Large intestine (tissue), 12 donors: ENCODE measurements at places on chromosomes 11 and 22. TPM values are rescaled to one million over a fixed set of nuclear protein-coding genes. Genes with fewer than 3 reads are reported as not detected.
A peak's percentile ranks its signal among the peaks of the same experiment; 100 is the strongest.

GRCh38 chr22:28025333-28025732 lies 106.3 kb upstream of the PITPNB start:
- H3K4me3 ChIP-seq = no peak overlapping the region
- H3K4me1 ChIP-seq = peaks cover 1% of the 10 kb centered on the region
- DNase-seq = no peak
- peaks cover 35% of the 10 kb centered on the region for H3K36me3 ChIP-seq

GRCh38 chr11:47378010-47378835 lies at the start of gene SPI1:
TSS of gene SPI1 (minus strand) at chr11:47378547. CDS start at chr11:47378353, 194 bp downstream.
- no peaks in the 10 kb centered on the region for H3K27me3 ChIP-seq
- H3K27ac ChIP-seq = no peak within 1 kb of the TSS
- peaks cover 3% of the 10 kb centered on the region for H3K4me1 ChIP-seq
- no peak for DNase-seq
- peak within 1 kb of the TSS; percentile 28 for H3K4me3 ChIP-seq

Gene CBX7
- 15.3 TPM for polyA plus RNA-seq

DNA sequence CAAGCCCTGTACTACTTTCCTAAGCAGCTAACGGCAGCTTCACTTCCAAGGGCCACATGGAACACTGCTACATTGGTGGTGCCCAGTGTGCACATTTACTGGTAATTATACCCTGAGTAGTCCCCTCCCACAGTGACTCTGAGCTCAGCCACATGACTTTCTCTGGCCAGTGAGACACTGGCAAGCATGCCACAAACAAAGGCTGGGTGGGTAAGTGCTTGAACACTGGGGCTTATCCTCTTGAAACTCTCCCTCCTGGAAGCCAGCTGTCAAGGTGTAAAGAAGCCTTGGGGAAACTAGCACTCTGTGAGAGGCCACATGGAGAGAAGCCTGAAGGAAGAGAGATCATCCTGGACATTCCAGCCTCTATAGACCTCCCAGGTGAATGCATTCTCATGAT lies 54.4 kb upstream of the DRD2 start:
- H3K27ac ChIP-seq = no peak overlapping the region

GRCh38 chr11:35798423-35798822 lies 135.8 kb downstream of the TRIM44 start:
- no peak overlapping the region for H3K4me3 ChIP-seq
- H3K27me3 ChIP-seq = no peaks in the 10 kb centered on the region
- no peaks in the 10 kb centered on the region for H3K36me3 ChIP-seq
- no peak for DNase-seq

DNA sequence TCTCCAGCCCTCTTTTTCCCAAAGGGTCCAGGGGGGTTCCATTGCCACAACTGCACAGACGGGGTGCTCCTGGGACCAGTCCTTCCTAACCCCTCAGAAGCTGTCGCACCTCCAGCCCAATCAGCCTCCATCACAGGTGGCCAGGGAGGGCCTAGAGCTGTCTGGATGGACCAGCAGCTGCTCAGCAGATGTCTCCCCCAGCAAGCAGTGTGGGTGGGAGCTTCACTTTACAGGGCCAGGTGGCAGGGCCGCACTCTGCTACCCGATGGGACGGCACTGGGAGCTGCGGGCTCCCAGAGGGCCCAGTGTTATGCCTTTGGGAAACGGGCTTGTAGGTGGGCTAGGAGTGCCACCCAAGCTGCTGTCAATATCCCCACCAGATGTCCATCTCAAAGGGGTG lies 120.5 kb downstream of the DSCAML1 start:
- H3K27me3 ChIP-seq = no peaks in the 10 kb centered on the region
- no peak overlapping the region for H3K4me3 ChIP-seq
- no peak for DNase-seq
- peaks cover 35% of the 10 kb centered on the region for H3K4me1 ChIP-seq
- no peaks in the 10 kb centered on the region for H3K36me3 ChIP-seq

Gene ST14
- polyA plus RNA-seq = 164 TPM

Gene TMEM126B
- 78.4 TPM for polyA plus RNA-seq

GRCh38 chr11:94557421-94557820 lies 9.7 kb upstream of the PIWIL4 start:
- no peaks in the 10 kb centered on the region for H3K27me3 ChIP-seq
- no peak overlapping the region for H3K4me3 ChIP-seq
- peaks cover 2% of the 10 kb centered on the region for H3K36me3 ChIP-seq
- H3K4me1 ChIP-seq = peaks cover 3% of the 10 kb centered on the region
- DNase-seq = no peak

GRCh38 chr22:32286290-32286840 lies 31.2 kb upstream of the SLC5A4 start:
- no peaks in the 10 kb centered on the region for H3K4me1 ChIP-seq
- no peak overlapping the region for H3K27ac ChIP-seq
- DNase-seq = no peak
- H3K4me3 ChIP-seq = no peak overlapping the region
- H3K27me3 ChIP-seq = no peaks in the 10 kb centered on the region
- no peaks in the 10 kb centered on the region for H3K36me3 ChIP-seq

- peak; percentile 74 for DNase-seq
- H3K36me3 ChIP-seq = peaks cover 2% of the 10 kb centered on the region
- H3K27me3 ChIP-seq = no peaks in the 10 kb centered on the region
- peaks cover 18% of the 10 kb centered on the region for H3K4me1 ChIP-seq
Observed at GRCh38 chr22:24432059-24432853, 4.9 kb downstream of the ADORA2A start.

GRCh38 chr11:58615559-58615958 lies 6.9 kb upstream of the CNTF start:
- H3K4me1 ChIP-seq = no peaks in the 10 kb centered on the region
- H3K4me3 ChIP-seq = no peak overlapping the region
- peaks cover 73% of the 10 kb centered on the region for H3K36me3 ChIP-seq
- H3K27me3 ChIP-seq = no peaks in the 10 kb centered on the region

Gene GDPD5
- 71.7 TPM for polyA plus RNA-seq

Gene OPCML
- polyA plus RNA-seq = 1.4 TPM

GRCh38 chr22:29391546-29391945 lies 3.2 kb upstream of the AP1B1 start:
- no peak overlapping the region for H3K4me3 ChIP-seq
- DNase-seq = no peak
- peaks cover 29% of the 10 kb centered on the region for H3K4me1 ChIP-seq
- H3K27ac ChIP-seq = no peak overlapping the region
- H3K36me3 ChIP-seq = no peaks in the 10 kb centered on the region

DNA sequence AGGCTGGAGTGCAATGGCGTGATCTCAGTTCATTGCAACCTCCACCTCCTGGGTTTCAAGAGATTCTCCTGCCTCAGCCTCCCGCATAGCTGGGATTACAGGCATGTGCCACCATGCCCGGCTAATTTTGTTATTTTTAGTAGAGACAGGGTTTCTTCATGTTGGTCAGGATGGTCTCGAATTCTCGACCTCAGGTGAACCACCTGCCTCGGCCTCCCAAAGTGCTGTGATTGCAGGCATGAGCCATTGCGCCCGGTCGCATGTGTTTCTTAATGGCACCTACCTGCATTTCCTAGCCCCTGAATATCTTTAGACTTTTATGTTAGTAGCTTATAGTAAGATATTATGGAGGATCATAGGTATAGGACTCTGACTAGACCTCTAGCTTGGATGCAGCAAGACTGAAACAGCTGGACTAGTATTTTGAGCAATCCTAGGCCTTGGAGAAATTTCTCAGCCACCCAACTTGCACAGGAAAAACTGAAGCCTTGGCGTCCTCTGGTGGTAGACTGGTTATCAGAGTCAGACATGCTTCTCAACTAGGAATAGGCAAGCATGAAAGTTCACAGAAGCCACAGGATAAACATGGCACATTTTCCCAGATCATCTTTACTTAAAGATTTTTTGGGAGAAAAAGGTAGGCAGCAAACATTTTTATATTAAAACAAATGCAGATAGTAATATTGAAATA lies 22.7 kb upstream of the C1QTNF4 start:
- no peaks in the 10 kb centered on the region for H3K27me3 ChIP-seq
- H3K36me3 ChIP-seq = peaks cover 38% of the 10 kb centered on the region
- H3K4me3 ChIP-seq = no peak overlapping the region
- no peaks in the 10 kb centered on the region for H3K4me1 ChIP-seq
- H3K27ac ChIP-seq = no peak overlapping the region

DNA sequence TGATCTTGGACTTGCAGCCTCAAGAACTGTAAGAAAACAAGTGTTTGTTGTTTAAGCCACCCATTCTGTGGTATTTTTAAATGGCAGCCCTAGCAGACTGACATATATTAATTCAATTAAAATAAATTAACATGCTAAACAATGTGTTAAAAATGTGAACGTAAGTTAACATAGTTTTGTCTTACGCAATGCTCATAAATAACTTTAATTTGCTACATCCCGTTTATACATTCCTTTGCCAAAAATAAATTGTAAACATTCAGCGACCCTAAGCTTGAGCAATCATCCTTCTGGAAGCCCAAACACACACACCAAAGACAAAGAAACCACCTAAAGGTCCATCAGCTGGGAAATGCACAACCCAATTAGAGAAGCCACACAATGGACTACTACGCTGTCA lies 70.4 kb downstream of the CELSR1 start:
- H3K27me3 ChIP-seq = no peaks in the 10 kb centered on the region
- H3K36me3 ChIP-seq = no peaks in the 10 kb centered on the region
- no peak overlapping the region for H3K27ac ChIP-seq
- H3K4me1 ChIP-seq = no peaks in the 10 kb centered on the region

Gene KRTAP5-6
- polyA plus RNA-seq = not detected

Gene SAA1
- not detected for polyA plus RNA-seq

- H3K27ac ChIP-seq = no peak overlapping the region
- peaks cover 12% of the 10 kb centered on the region for H3K36me3 ChIP-seq
Observed at GRCh38 chr22:38171927-38172831, 9.5 kb downstream of the PLA2G6 start.

GRCh38 chr22:26318975-26319374 lies 110.1 kb upstream of the ASPHD2 start:
- no peak overlapping the region for H3K4me3 ChIP-seq
- H3K4me1 ChIP-seq = no peaks in the 10 kb centered on the region
- no peak for DNase-seq
- H3K27ac ChIP-seq = no peak overlapping the region
- H3K27me3 ChIP-seq = peaks cover 3% of the 10 kb centered on the region

DNA sequence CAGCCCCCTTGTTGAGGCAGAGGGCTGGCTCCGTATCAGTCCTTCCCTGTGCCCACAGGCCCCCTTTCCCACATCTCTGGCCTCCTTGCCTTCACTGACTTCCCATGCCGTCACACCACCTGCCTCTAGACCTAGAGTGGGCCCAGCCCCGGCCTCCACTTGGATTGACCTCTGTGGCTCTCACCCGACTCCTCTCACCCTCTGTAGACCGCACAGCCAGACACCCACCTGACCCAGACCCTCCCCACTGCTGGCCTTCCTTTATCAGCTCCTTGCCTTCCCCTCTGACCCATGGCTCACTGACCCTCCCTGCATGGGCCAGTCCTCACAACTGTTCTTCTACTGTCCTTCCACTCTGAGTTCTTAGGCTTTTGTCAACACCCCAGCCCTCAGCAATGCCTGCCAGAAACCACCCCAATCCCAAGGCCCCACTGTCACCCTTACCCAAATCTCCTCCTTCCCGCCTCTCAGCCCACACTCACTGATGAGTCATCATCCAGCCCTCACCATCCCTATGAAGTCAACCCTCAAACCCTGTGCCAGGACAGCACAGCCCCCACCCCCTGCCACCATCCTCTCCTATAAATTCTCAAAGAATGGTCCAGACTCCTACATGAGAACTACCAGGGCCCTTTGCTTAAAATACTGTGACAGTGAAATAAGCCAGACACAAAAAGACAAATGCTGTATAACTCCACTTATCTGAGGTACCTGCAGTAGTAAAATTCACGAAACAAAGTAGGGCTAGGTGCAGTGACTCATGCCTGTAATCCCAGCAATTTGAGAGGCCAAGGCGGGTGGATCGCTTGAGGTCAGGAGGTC lies 53.4 kb downstream of the SCGB1A1 start:
- peaks cover 11% of the 10 kb centered on the region for H3K4me1 ChIP-seq
- H3K27me3 ChIP-seq = no peaks in the 10 kb centered on the region

- no peak for DNase-seq
- H3K4me3 ChIP-seq = no peak overlapping the region
- H3K36me3 ChIP-seq = no peaks in the 10 kb centered on the region
Observed at GRCh38 chr22:28899199-28899853, 16.0 kb downstream of the ZNRF3 start.

Gene CHRNA10
- 2.4 TPM for polyA plus RNA-seq

Gene MUC6
- polyA plus RNA-seq = 0.15 TPM

DNA sequence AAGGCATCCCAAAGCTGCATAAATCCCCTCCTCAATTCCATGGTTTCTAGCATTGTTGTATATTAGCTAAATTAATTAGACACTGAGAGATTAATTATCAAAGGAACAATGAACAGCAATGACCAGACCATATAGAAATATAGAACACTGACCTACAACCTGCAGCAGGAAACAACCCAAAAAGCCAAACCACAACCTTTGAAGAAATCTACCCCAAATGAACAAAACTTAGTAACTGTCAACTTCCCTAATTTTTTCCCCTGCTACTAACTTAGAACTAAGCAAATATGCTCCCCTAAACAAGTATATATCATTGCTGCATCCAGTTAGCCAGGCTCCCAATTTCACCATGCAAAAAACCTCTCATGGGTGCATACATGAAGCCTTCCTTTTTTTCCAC lies 268.0 kb upstream of the ANO3 start:
- H3K4me1 ChIP-seq = no peaks in the 10 kb centered on the region
- H3K36me3 ChIP-seq = no peaks in the 10 kb centered on the region
- H3K27ac ChIP-seq = no peak overlapping the region
- no peak for DNase-seq

Gene TEX12
- polyA plus RNA-seq = 0.27 TPM

- H3K4me3 ChIP-seq = peak overlapping the region; percentile 89
- peak overlapping the region; percentile 73 for H3K27ac ChIP-seq
- no peaks in the 10 kb centered on the region for H3K27me3 ChIP-seq
- no peak for DNase-seq
- H3K36me3 ChIP-seq = peaks cover 21% of the 10 kb centered on the region
Observed at GRCh38 chr11:118998822-118999221, 884 bp downstream of the CENATAC start.

DNA sequence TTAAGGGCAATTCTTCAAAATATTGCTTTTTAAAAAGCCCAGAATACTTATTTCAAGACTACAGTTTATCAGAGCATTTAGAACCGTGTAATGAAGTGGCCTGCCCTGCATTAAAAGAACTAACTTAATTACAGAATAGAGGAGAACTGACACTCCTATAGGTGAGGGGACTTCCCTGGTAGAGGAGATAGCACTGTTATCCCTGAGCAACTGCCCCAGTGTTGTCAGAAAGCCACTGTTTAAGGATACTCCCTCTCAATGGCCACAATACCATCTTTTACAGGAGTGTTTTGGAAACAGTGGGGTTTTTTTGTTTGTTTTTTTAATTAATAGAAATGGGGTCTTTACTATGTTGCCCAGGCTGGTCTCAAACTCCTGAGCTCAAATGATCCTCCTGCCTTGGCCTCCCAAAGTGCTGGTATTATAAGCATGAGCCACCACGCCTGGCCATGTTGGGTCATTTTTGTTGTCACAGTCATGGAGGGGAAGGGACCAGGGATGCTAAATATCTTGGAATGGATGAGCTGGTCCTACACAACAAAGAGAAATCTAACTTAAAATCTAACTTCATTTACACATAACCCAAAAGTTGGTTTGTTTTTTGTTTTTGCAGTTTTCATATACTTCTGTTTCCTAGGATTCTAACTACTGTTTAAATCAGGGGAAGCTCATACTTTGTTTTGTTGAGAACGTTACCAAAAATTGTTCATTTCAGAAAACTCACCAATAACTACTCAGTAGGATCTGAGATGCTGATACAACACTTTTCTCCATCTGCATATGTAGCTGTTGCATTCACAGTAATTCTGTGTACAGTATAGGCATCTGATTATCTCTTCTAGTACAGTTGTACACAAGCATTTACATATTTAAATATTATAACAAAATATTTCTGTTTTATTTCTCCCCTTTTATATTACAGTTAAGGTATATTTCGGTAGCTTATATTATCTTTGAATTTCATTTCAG lies 8.1 kb downstream of the RPL27A start:
- no peak for DNase-seq
- H3K27ac ChIP-seq = no peak overlapping the region
- H3K36me3 ChIP-seq = peaks cover 59% of the 10 kb centered on the region
- no peaks in the 10 kb centered on the region for H3K27me3 ChIP-seq
- H3K4me1 ChIP-seq = peaks cover 4% of the 10 kb centered on the region
